Right lobe of liver (tissue), 6 donors: ENCODE measurements at places on chromosomes 2 and 18. TPM values are rescaled to one million over a fixed set of nuclear protein-coding genes. Genes with fewer than 3 reads are reported as not detected.
A peak's percentile ranks its signal among the peaks of the same experiment; 100 is the strongest.

- H3K4me3 ChIP-seq = no peak overlapping the region
- DNase-seq = no peak
- H3K27ac ChIP-seq = no peak overlapping the region
- no peaks in the 10 kb centered on the region for H3K36me3 ChIP-seq
- no peaks in the 10 kb centered on the region for H3K27me3 ChIP-seq
- H3K4me1 ChIP-seq = no peaks in the 10 kb centered on the region
These were observed 38.8 kb downstream of the ACSL3 start for GRCh38 chr2:222899413-222900181.

GRCh38 chr2:66235428-66235827, 199.5 kb upstream of the MEIS1 start:
- no peak overlapping the region for H3K27ac ChIP-seq
- H3K4me3 ChIP-seq = no peak overlapping the region
- no peaks in the 10 kb centered on the region for H3K36me3 ChIP-seq
- no peaks in the 10 kb centered on the region for H3K4me1 ChIP-seq

DNA sequence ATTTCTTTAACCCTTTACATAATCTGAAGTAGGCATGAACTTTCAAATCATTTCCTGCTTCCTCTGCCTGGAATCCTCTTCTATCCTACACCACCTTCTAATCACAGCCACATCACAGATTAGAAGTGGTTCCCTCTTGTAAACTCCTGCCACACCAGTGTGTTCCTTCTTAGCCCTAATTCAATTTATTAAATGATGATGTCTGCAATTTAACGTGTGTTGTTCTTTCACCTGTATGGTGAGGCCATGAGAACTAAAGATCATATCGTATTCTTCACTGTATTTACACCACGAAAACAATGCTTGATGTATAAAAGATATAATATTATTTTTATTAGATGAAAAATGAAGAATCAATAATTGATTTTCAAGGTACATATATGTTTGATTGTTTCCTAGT, 494.3 kb downstream of the EPHA4 start:
- H3K4me1 ChIP-seq = no peaks in the 10 kb centered on the region
- no peaks in the 10 kb centered on the region for H3K36me3 ChIP-seq
- no peaks in the 10 kb centered on the region for H3K27me3 ChIP-seq

- H3K4me3 ChIP-seq = no peak overlapping the region
- H3K27me3 ChIP-seq = no peaks in the 10 kb centered on the region
These were observed 158.9 kb downstream of the TWIST2 start for GRCh38 chr2:239006622-239007285.

DNA sequence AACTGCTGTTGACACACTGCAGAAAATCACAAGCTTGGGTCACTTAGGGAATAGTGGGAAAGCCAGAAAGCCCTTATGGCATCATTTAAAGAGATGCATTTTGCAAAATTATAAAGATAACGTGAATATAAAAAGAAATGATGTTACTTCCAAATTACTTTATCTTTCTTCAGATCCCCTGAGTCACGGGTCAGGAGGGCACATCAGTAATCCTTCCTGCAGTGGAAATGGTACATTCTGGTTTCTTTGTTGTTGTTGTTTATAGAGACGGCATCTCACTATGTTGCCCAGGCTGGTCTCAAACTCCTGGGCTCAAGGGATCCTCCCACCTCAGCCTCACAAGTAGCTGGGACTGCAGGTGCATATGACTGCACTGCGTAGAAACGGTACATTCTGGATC, 9.8 kb upstream of the EPG5 start:
- no peak overlapping the region for H3K4me3 ChIP-seq
- DNase-seq = no peak
- H3K27me3 ChIP-seq = no peaks in the 10 kb centered on the region

DNA sequence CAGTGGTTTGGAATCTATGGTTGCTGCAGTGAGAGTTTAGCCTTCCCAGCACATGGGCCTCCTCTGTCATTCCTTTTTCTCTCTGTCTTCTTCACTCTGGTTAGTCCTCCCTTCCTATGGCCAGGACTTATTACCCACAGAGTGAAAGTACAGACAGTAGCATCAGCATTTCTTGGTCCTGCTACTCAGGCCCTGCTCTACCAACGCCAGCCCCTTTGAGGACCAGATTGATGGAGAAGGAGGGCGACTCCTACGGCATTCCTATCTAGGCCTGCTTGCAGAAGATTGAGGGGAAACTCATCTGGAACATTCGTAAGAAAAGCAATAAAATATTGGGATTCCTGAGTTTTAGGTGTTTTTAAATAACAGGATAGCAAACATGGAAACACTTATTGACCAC, 43.5 kb downstream of the BMP10 start:
- H3K36me3 ChIP-seq = no peaks in the 10 kb centered on the region
- H3K4me3 ChIP-seq = no peak overlapping the region
- DNase-seq = no peak
- no peak overlapping the region for H3K27ac ChIP-seq

- no peaks in the 10 kb centered on the region for H3K4me1 ChIP-seq
- DNase-seq = no peak
- no peaks in the 10 kb centered on the region for H3K27me3 ChIP-seq
- H3K4me3 ChIP-seq = no peak overlapping the region
- H3K27ac ChIP-seq = no peak overlapping the region
- no peaks in the 10 kb centered on the region for H3K36me3 ChIP-seq
These were observed 268.1 kb downstream of the MYO3B start for GRCh38 chr2:170446078-170446477.

- H3K27me3 ChIP-seq = no peaks in the 10 kb centered on the region
- no peaks in the 10 kb centered on the region for H3K36me3 ChIP-seq
- no peak overlapping the region for H3K4me3 ChIP-seq
These were observed 10.6 kb upstream of the RPIA start for GRCh38 chr2:88680916-88681315.

- H3K4me1 ChIP-seq = no peaks in the 10 kb centered on the region
- no peak overlapping the region for H3K4me3 ChIP-seq
- no peak for DNase-seq
- H3K27me3 ChIP-seq = no peaks in the 10 kb centered on the region
- no peak overlapping the region for H3K27ac ChIP-seq
- H3K36me3 ChIP-seq = no peaks in the 10 kb centered on the region
These were observed 453.4 kb upstream of the SLC14A2 start for GRCh38 chr18:45161850-45162249.

DNA sequence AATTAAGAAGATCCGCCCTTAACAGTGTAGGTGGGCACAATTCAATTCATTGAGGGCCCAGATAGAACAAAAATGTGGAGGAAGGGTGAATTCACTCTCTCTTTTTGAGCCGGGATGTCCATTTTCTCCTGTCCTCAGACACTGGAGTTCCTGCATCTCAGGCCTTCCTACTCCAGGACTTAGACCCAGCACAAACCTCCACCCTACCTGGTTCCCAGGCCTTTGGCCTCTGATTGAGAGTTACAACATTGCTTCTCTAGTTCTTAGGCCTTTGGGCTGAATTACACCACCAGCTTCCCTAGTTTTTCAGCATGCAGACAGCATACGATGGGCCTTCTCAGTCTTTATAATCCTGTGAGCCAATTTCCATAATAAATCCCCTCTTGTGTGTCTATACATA, 87.8 kb upstream of the TMEM17 start:
- no peak overlapping the region for H3K27ac ChIP-seq
- H3K27me3 ChIP-seq = no peaks in the 10 kb centered on the region
- no peaks in the 10 kb centered on the region for H3K36me3 ChIP-seq
- H3K4me1 ChIP-seq = no peaks in the 10 kb centered on the region

DNA sequence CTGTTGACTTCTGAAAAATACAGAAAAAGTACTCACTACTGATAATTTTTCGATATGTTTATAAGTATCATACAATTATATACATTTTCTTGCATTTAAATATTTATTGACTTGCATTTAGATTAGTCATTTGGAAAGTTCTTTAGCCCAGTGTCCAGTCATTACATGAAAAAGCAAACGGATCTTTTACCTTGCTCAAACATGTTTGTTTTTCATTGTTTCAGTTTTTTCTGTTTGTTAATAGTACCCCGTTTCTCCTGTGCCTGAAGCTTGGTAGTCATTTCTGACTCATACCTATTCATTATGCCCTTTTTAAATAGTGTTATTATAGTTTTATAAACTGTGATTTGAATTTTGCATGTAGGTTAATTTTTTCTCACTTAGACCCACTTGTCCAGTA, 28.1 kb downstream of the CEP192 start:
- DNase-seq = no peak
- no peaks in the 10 kb centered on the region for H3K27me3 ChIP-seq
- no peaks in the 10 kb centered on the region for H3K4me1 ChIP-seq

GRCh38 chr18:60746919-60747318, 374.3 kb upstream of the MC4R start:
- H3K27ac ChIP-seq = no peak overlapping the region
- H3K36me3 ChIP-seq = no peaks in the 10 kb centered on the region
- no peaks in the 10 kb centered on the region for H3K4me1 ChIP-seq

DNA sequence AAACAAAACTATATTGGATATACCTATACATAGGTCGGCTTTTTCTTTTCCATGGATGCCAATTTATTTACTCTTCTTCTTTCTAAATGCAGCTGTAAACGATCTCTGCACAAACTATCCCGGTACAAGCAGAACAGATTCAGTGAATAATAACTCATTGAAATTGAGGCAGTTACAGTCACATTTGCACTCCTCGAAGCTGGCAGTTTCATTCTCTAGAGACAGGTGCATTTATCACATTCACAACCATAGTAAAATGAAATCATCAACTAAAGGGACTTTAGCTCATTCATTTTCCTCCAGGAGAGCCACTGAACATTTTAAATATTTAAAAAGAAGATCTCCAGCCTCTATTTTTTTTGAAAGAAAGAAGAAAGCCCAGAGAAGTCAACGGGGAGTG, 551.7 kb downstream of the LRP1B start:
- H3K36me3 ChIP-seq = no peaks in the 10 kb centered on the region
- DNase-seq = no peak
- H3K4me1 ChIP-seq = no peaks in the 10 kb centered on the region
- no peak overlapping the region for H3K4me3 ChIP-seq
- H3K27me3 ChIP-seq = no peaks in the 10 kb centered on the region

- no peaks in the 10 kb centered on the region for H3K36me3 ChIP-seq
- no peaks in the 10 kb centered on the region for H3K4me1 ChIP-seq
- no peaks in the 10 kb centered on the region for H3K27me3 ChIP-seq
- H3K4me3 ChIP-seq = no peak overlapping the region
These were observed 83.3 kb downstream of the DPP4 start for GRCh38 chr2:161990741-161991140.

- H3K36me3 ChIP-seq = no peaks in the 10 kb centered on the region
- no peak overlapping the region for H3K27ac ChIP-seq
- H3K4me1 ChIP-seq = no peaks in the 10 kb centered on the region
- no peaks in the 10 kb centered on the region for H3K27me3 ChIP-seq
- H3K4me3 ChIP-seq = no peak overlapping the region
These were observed 179.6 kb upstream of the SMAD2 start for GRCh38 chr18:48109961-48110493.

DNA sequence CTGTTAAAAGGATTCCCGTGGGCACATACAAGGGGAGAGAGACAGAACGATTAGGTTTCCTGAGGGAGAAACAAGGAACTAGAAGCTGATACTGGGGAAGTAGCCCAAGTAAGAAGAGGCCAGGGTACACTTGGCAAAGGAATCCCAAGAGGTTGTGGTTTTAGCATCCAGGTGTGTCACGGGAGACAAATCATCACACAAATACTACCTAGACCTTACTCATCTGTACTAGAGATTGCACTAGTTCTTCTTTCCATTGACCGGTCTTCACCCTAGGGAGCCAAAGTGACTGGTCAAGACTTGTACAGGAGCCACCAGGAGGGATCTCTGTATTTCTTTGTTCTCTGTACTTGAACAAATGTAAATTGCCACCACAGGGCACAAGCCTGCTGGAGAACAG, 14.2 kb upstream of the NR4A2 start:
- no peaks in the 10 kb centered on the region for H3K27me3 ChIP-seq
- H3K4me3 ChIP-seq = no peak overlapping the region
- no peak overlapping the region for H3K27ac ChIP-seq
- H3K36me3 ChIP-seq = no peaks in the 10 kb centered on the region

- no peak overlapping the region for H3K27ac ChIP-seq
- H3K4me1 ChIP-seq = no peaks in the 10 kb centered on the region
- no peak overlapping the region for H3K4me3 ChIP-seq
- H3K27me3 ChIP-seq = no peaks in the 10 kb centered on the region
- H3K36me3 ChIP-seq = no peaks in the 10 kb centered on the region
These were observed 172.8 kb downstream of the MYT1L start for GRCh38 chr2:2158189-2158826.

GRCh38 chr2:144237830-144238627, 281.9 kb downstream of the ZEB2 start:
- no peak overlapping the region for H3K27ac ChIP-seq
- H3K4me1 ChIP-seq = no peaks in the 10 kb centered on the region
- no peaks in the 10 kb centered on the region for H3K27me3 ChIP-seq

DNA sequence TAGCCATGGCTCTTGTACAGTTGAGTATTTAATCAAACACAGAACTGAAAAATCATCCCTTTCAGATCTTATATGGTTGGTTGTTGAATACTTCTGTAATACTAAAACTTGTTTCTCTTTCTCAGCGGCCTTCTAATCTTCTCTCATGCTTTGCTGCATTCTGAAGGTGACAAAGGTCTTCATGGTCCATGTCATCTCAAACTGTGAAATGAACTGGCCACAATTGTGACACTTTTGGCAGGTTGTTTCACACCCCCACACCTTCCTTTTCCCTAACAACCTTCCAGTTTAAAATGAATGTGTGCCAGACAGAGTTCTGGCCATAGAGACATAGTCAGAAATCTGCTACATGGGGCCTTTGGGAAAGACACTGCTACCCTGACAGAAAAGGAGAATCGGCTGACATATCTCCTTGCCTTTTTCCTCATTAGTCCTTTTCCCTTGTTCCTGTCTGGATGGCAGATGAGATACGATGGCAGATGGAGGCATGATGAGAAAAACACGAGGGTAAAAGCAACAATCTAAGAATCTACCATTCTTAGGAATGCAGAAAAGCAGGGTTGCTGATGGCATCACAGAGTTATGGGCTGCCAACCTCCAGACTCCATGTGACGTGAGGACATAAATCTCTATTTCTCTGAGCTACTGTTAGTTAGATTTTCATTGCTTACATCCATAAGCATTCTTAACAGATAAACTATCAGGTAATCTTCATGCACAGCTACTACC, 106.5 kb downstream of the PIGN start:
- no peaks in the 10 kb centered on the region for H3K27me3 ChIP-seq
- peaks cover 11% of the 10 kb centered on the region for H3K4me1 ChIP-seq
- H3K27ac ChIP-seq = peak overlapping the region; percentile 6
- no peaks in the 10 kb centered on the region for H3K36me3 ChIP-seq
- no peak overlapping the region for H3K4me3 ChIP-seq
- DNase-seq = no peak

TBR1 gene
- total RNA-seq = not detected

MC5R gene
- total RNA-seq = not detected

TUBA4B gene
- total RNA-seq = 0.27 TPM

ZAP70 gene
- total RNA-seq = 1.8 TPM

ITPRIPL1 gene
- total RNA-seq = 0.22 TPM

SPAG16 gene
- 8.0 TPM for total RNA-seq

OR6B2 gene
- total RNA-seq = not detected

G6PC2 gene
- total RNA-seq = not detected

CKAP2L gene
- total RNA-seq = 0.30 TPM
